Esophagus muscularis mucosa (tissue), 4 donors: ENCODE measurements at places on chromosomes 7 and 10. TPM values are rescaled to one million over a fixed set of nuclear protein-coding genes. Genes with fewer than 3 reads are reported as not detected.

The ERVW-1 gene
- total RNA-seq = not detected

The OLAH gene
- 2.6 TPM for total RNA-seq

The TMEM196 gene
- total RNA-seq = not detected

The ZNF467 gene
- 10.4 TPM for total RNA-seq

The IKZF1 gene
- total RNA-seq = 17.7 TPM

The DNAH11 gene
- total RNA-seq = 14.2 TPM

The SPDYE2B gene
- total RNA-seq = not detected

The NPY4R gene
- total RNA-seq = not detected

The ARF5 gene
- total RNA-seq = 117 TPM

The EPHA1 gene
- total RNA-seq = 0.17 TPM

The CUZD1 gene
- total RNA-seq = 0.45 TPM

The NEUROG3 gene
- total RNA-seq = not detected

The CHAT gene
- not detected for total RNA-seq

The GPR85 gene
- total RNA-seq = 1.7 TPM

The SEC61A2 gene
- 8.5 TPM for total RNA-seq

The EPDR1 gene
- 26.2 TPM for total RNA-seq

The CDNF gene
- 0.45 TPM for total RNA-seq

The ZDHHC6 gene
- 15.6 TPM for total RNA-seq

The CYP3A4 gene
- not detected for total RNA-seq

The ADAM22 gene
- 1.0 TPM for total RNA-seq

The RSPH10B2 gene
- total RNA-seq = not detected

The ZNF488 gene
- not detected for total RNA-seq

The LIPN gene
- not detected for total RNA-seq

The PPP1R3C gene
- 46.7 TPM for total RNA-seq

The CLDN4 gene
- total RNA-seq = 0.42 TPM

The GIMAP5 gene
- 29.0 TPM for total RNA-seq

The ZNF25 gene
- total RNA-seq = 17.4 TPM

The SPAM1 gene
- total RNA-seq = not detected

The SORCS1 gene
- 7.1 TPM for total RNA-seq

The PPP1R17 gene
- not detected for total RNA-seq
